ENCODE measurements at places on chromosomes 16 and 17.

- no peak for DNase-seq
Measured at GRCh38 chr17:418421-418751, 65.8 kb upstream of the RPH3AL start.

DNA sequence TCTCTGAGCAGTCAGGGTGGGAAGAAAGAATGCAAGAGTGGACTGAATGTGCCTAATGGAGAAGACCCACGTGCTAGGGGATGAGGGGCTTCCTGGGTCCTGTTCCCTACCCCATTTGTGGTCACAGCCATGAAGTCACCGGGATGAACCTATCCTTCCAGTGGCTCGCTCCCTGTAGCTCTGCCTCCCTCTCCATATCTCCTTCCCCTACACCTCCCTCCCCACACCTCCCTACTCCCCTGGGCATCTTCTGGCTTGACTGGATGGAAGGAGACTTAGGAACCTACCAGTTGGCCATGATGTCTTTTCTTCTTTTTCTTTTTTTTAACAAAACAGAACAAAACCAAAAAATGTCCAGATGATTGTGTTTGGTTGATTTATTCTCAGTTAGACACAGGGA lies 14.1 kb downstream of the IGFBP4 start:
- DNase-seq, result no peak

- DNase-seq, result no peak
Measured at GRCh38 chr16:85094812-85095211, 17.5 kb downstream of the CIBAR2 start.

DNA sequence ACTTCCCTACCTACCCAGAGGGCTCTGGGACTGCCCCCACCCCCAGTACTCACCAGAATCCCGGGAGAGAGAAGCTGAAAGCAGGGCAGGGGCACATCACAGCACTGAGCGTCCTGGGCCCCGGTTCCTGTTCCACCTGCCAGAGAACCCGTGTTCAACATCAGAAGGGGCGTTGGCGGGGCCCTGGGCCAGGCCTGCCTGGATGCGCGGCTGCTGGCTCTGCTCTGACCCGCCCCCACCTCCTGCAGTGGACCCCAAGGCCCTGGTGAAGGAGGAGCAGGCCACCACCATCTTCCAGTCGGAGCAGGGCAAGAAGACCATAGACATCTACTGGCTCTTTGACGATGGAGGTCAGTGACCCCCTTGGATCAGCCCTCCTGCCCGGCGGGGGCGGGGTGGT lies 27.7 kb downstream of the SLC12A3 start:
- DNase-seq, result no peak

DNA sequence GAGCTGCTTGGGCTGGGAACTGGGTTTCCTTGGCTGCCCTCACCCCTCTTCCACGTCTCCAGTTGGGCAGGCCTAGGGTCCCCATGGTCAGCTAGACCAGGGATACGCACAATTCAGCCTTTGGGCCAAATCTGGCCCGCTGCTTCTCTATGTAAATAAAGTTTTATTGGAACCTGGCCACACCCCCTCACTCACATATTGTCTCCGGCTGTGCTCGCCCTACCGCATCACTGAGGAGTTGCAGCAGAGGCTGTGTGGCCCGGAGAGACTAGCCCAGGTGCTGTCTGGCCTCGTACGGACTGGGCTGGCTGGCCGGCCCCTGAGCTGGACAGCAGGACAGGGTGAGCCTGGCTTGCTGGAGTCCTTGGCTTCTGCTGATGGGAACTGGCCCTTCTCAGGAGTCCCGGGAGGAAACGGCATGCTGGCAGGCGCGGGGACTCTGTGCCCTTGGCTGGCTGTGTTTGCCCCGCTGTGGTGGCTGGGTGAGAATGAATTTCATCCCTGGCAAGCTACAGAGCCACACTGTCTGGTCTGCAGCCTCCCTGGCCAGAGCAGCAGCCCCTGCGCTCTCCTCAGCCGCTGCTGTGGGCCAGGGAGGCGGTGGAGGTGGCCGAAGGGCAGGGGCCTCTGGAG lies 82.0 kb downstream of the ENGASE start:
- no peak for DNase-seq

GRCh38 chr17:81080019-81080418 lies 45.1 kb downstream of the BAIAP2 start:
- DNase-seq, result no peak

DNA sequence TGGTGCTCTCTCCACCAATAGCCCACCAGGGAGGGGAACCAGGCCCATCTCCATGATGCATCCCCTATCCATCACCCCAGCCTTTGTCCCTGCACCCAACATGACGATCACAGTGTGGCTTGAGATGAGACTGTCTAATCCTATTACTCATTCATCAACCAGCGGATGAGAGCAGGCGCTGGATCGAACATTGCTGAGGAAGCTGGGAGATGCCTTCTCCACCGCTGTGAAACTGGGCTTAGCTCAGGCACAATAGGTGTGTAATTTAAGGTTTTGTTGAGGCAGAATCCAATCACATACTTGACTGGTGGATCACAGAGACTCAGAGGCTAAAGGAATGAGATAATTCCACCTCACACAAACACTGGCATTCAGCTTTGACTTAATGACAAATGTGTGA lies 64.6 kb upstream of the IRX3 start:
- DNase-seq, result no peak

DNA sequence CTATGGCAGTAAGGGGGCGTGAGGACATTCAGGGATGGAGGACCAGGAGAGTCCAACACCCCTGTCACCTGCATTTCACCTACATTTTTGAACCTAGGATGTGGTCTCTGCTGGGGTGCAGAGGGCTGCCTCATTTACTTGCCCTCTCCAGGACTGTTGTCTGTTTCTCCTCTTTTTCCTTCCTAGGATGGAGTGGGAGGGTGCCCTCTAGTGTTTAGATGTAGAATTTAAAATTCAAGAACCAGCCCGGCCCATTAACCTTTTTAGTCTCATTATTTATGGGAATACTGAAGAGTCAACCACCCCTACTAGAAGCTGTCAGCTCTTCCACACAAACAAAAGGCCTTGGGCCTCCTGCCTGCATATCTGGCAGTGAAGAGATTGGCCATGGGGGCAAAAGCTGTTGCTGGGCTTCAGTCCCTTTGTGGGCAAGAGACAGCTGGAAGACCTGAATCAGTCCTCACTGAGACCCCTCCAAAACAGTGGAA lies 2.5 kb upstream of the STARD3 start:
- DNase-seq, result no peak

DNA sequence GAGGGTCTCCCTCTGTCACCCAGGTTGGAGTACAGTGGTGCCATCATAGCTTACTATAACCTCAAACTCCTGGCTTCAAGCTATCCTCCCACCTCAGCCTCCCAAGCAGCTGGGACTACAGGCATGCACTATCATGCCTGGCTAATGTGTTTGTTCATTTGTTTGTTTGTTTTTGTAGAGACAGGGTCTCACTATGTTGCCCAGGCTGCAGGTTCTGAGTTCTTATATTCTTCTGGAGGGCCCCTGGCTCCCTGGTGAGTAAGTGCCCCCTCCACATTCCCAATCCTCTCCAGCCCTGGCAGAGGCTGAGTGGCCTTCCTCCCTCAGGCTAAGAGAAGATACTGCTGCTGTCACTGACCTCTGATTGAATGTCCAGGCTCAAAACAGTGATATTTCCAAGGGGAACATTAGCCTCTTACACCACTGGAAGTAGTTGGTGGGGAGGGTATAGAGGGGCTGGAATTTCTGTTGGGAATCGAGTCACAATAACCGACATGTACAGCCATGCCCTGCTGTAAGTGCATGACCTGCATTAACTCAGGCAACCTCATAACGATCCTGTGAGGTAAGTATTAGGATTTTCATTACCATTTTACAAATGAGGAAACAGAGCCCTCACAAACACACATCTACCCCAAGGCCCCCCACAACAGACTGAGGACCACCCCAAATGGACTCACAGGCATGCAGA lies 2.7 kb upstream of the ETV4 start:
- DNase-seq, result no peak

- no peak for DNase-seq
Measured at GRCh38 chr16:67407788-67408452, 8.4 kb downstream of the ZDHHC1 start.

DNA sequence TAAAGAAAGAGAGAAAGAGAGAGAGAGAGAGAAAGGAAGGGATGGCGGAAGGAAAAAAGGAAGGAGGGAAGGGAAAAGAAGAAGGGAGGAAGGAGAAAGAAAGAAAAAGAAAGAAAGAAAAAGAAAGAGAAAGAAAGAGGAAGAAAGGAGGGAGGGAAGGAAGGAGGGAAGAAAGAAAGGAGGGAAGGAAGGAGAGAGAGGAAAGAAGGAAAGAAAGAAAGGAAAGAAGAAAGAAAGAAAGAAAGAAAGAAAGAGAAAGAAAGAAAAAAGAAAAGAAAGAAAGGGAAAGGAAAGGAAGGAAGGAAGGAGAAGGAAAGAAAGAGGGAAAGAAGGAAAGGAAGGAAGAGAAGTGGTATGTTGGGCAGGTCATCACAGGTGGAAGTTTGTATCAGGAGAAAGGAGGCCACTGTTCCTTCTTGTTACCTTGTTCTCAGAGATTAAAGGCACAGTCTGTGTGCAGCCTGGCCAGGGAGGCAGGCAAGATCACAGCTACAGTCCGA lies 19.3 kb downstream of the SLC35G3 start:
- no peak for DNase-seq

- DNase-seq, result no peak
Measured at GRCh38 chr16:17457997-17458396, 12.8 kb downstream of the XYLT1 start.

DNA sequence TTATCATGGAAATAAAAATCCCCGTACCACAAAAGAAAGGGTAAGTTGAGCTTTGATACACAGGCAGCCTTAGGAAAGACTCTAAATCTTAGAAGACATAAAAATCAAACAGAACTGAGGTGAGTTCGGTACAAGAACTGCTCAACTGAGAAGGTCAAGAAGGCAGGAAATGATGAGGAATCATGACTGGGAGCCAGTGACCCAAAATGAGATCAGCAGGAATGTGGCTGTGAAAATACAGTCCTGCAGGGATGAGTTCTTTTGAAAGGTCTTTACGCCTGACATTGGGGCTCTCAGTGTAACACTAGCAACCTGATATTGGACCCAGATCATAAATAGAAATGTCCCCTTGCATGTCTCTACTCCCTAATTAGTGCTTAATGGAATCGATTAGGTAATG lies 56.3 kb upstream of the CDH11 start:
- no peak for DNase-seq

DNA sequence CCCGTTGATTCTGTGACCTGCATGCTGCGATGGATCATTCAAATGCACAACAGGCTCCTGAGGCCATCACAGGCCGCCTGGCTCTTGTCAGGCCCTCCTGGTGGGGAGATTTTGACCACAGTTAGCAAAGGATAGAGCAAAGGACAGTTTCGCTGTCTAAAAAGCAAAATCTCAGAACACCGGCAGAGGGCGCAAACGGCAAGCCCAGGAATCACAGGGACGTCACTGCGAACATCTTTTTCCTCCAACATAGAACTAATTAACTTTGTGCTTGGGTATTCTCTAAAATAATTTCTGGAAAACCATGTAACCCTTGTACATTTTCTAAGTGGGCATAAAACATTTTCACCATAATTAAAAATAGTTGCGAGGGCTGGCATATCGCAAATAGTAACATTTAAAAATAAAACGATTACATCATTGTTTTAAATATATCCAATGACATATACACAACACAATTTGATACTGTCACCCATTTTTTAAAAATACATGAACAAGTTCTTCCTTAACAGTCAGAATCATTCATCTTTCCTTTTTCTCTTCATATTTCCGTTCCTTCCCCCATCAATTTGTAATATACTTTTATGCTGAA lies 19.7 kb upstream of the SLC47A1 start:
- peak; percentile 59 for DNase-seq

DNA sequence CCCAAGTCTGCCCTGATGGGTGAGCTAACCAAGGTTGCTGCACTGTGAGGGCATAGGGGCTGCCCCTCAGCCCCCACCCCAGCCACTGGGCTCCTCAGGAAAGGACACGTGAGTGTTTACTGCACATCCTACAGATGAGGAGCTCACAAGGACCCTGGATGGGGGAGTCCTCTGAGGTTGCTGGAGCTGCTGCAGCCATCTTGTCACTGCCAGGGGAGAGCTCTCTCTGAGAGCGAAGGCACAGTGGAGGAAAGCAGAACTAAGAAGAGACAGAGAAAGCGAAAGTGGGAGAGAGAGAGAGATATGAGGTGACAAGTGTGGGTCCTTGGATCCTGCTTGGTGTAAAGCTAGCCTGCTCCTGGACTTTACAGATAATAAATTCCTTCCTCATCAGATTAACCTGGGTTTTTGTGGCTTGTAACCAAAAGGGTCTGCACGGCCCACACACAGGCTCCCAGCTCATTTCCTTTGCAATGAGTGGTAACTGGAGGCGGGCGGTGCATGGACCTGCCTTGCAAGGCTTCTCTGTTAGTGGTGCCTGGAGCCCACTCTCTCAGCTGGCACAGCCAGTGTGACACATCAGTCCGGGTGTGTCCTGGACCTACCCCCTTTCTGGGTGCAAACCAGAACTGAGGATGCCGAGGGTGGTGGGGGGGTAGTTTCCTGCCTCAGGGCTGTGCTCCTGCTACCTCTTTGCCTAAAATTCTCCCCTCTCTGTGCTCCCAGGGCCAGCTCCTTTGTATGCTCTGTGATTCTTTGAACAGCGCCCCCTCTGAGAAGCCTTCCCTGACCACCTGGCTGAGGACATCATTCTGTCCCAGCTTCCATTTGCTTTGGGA lies 14.2 kb downstream of the SNX20 start:
- DNase-seq, result no peak

DNA sequence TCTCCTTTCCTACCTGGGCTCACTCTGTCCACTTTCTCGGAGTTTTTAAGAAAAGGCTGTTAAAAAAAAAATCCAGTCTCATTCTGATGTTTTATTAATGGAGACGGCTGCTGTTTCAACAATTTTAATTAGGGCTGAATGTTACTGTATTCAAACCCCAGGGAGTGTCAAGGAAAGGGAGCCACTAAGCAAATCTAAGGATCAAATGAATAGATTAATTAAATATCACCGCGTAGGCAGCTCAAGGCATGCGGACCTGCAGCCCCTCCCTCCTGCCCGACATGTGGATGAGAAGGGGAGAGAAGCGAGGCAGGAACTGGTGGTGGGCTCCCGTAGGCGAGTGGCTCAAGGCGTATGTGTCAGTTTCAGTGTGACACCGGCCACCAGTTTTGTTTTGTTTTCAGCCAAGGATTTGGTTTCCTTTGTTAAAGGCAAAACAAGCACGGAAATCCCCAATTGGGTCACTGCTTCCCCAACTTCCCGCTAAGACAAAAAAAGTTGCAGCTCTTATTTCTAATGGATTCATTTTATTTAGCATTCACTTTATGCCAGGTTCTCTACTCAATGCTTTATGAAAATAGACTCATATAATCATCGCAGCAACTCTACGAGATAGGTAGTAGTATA lies 110.6 kb downstream of the GP2 start:
- no peak for DNase-seq

DNA sequence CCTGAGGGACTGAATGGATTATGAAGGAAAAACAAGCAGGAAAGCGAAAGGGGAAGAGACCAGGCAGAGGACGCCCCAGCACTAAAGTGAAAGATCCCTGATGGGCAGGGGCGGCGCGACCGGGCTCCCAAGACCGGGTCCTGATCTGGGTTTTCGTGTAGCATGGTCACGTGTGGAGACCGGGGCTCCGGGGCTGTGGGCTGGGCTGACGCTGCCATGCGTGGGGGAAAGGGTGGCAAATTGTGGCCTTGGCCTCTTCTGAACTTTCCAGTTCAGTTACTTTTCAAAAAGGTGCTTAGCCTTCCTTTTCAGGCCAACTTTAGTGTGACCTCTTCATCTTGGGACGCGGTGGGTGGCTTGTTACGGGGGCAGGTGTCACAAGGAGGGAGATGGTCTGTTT lies 57.5 kb downstream of the METRNL start:
- DNase-seq, result peak; percentile 71

GRCh38 chr16:1749152-1750117 lies 21.9 kb downstream of the NME3 start:
- DNase-seq, result no peak

GRCh38 chr17:34672176-34672785 lies 92.9 kb downstream of the TMEM132E start:
- peak; percentile 62 for DNase-seq

GRCh38 chr17:49223517-49224197 lies 6.9 kb downstream of the PHOSPHO1 start:
- peak; percentile 91 for DNase-seq

Measured in lower leg skin (tissue), 4 donors.